ENCODE measurements at places on chromosomes 3 and 15.

- no peak for DNase-seq
Observed at GRCh38 chr3:22297436-22297835, 546.4 kb upstream of the ZNF385D start.

- no peak for DNase-seq
Observed at GRCh38 chr3:60431599-60431958, 819.7 kb downstream of the FHIT start.

DNA sequence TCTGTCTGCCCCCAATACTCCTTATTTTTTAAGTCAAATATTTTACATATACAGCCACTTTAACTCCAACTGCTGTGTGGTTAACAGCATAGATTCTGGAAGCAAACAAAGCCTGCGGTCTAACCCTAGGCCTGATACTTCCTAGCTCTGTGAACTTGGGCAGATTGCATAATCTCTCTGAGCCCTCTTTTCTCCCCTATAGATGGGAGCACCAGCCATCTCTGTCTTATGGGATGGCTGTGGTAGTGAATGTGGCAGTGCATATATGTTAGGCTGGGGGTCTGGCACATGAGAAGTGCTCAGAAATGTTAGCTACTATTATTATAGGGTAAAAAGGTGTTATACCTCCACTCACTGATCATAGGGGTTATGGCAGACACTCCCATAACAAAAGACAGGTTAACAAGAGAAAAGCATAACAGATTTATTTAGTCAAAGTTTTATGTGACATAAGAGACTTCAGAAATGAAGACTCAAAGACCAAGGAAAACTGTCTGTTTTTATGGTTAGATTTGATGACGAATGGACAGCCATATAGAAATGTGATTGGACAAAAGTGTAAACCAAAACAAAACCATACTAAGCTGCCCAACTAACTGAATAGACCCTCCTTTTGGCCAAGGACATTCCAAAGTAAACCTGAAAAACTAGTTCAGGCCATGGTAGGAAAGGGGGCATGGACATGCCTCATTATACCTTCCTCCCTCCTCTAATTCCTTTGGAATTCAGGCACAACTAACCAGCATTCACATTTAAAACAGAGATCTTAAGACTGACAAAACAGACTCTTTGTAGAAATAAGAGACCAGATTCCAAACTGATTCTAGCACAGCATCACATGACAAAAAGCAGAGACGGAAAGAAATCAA lies 53.9 kb upstream of the DAZL start:
- no peak for DNase-seq

DNA sequence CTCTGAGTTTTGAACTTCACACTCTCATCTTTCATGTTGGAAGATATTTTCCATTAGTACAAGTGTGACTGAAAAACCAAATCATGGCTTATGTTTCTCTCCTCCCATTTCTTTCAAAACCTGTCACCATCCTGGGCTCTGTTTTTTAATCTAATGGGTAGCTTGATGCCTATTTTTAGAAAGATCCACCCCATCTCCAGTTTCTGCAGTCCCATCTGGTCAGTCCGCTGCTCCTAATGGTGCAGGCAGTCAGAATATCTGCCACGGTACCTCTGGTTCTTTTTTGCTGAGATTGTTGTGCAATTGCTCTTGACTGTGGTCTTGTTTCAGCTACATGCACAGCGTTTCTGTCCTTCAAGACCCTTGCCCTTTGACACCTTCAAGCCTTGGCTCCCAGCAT lies 240.9 kb upstream of the CADM2 start:
- DNase-seq: no peak

Measured in activated T-helper 1 cell treated with anti-CD3 and anti-CD28 coated beads, Interleukin-2, amount 50 U/mL, for 16 hours (primary cell).